ENCODE measurements at places on chromosomes 2 and 18. TPM values are rescaled to one million over a fixed set of nuclear protein-coding genes. Genes with fewer than 3 reads are reported as not detected.

- no peak for DNase-seq
These were observed 307.8 kb upstream of the CELF4 start for GRCh38 chr18:37873416-37873815.

- DNase-seq: no peak
These were observed 290.1 kb downstream of the CLIP4 start for GRCh38 chr2:29405266-29405665.

- no peak for DNase-seq
These were observed 7.7 kb upstream of the SP140L start for GRCh38 chr2:230319211-230319862.

- DNase-seq: no peak
These were observed 40.6 kb upstream of the TLK1 start for GRCh38 chr2:171201271-171201670.

GRCh38 chr2:180819106-180819505 is 161.3 kb upstream of the UBE2E3 start:
- no peak for DNase-seq

Gene UGT1A6
- total RNA-seq: not detected

Gene THSD7B
- not detected for total RNA-seq

Gene MRPL30
- 74.8 TPM for total RNA-seq
